ENCODE measurements at places on chromosomes 16 and 17.

DNA sequence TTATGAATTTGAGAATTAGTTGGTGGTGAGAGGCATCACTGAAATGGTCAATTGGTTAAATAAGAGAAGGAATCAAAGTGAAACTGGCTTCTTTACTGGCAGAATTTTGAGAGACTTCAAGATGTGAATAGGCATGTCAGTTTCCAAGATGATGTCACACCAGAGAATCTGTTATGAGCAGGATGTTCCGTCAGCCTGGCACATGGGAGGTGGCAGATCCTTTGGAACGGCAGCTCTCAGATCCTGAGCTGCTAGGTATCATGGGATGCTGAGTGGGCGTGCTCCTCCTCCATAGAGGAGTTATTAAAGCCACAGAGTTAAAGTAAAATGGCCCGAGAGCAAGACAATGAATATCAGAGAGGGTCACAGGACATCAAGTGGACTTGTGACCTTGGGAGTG is 444.3 kb upstream of the HSBP1 start:
- DNase-seq: no peak

- DNase-seq: no peak
Observed at GRCh38 chr17:74206332-74206818, 2.9 kb downstream of the RPL38 start.

- DNase-seq: no peak
Observed at GRCh38 chr16:25134166-25134700, 22.7 kb downstream of the LCMT1 start.

- no peak for DNase-seq
Observed at GRCh38 chr16:87531418-87531817, 38.6 kb upstream of the ZCCHC14 start.

DNA sequence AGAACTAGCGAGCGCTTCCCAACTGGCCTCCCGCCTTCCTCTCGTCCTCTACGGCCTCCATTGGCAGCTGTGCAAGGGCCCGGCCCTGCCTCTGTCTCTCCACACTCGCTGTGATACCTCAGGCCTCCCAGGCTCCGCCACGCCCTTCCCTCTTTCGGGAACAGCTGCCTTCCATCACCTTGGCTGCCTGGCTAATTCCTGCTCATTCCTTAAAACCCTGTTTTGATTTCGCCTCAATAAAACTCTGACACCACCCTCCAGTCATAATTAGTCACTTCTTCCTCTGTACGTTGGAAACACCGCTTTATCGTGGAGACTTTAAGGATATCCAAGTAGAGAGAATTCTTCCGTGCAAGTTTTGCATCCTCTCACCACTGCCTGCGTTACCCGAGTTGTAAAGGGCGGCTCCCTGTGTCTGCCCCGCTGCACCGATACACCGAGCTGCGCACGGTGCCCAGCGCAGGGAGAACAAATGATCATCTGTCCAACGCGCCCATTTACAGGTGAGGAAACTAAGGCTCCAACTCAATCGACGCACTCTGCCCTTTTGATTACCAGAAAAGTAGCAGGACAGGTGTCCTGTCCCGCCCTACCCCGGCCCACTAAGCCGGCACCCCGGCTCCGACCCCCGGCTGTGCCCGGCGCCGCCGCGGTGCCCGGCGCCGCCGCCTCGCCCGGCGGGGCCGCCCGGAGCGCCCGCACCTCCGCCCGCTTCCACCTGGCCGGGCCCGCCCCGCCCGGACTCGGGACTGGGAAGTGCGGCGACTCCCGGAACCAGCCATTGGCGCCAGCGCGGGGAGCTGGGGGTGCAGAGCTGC is 139.7 kb downstream of the SEC14L1 start:
- no peak for DNase-seq

DNA sequence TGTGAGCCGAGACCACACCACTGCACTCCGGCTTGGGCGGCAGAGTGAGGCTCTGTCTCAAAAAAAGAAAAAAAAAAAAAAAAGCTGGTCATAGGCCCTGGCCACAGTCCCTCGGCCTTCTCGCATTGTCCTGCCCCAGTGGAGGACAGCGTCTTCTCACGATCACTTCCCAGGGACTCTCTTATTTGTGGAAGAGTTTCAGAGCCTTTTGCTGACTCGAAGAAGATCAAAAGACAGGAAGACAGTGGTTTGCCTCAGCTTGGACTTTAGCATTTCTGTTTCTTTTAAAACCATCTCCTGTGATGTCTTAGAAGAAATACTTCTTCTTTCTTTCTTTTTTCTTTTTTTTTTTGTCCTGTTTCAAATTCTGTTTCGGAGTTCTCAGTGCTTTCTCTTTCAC is 210.0 kb downstream of the FTO start:
- DNase-seq: no peak

DNA sequence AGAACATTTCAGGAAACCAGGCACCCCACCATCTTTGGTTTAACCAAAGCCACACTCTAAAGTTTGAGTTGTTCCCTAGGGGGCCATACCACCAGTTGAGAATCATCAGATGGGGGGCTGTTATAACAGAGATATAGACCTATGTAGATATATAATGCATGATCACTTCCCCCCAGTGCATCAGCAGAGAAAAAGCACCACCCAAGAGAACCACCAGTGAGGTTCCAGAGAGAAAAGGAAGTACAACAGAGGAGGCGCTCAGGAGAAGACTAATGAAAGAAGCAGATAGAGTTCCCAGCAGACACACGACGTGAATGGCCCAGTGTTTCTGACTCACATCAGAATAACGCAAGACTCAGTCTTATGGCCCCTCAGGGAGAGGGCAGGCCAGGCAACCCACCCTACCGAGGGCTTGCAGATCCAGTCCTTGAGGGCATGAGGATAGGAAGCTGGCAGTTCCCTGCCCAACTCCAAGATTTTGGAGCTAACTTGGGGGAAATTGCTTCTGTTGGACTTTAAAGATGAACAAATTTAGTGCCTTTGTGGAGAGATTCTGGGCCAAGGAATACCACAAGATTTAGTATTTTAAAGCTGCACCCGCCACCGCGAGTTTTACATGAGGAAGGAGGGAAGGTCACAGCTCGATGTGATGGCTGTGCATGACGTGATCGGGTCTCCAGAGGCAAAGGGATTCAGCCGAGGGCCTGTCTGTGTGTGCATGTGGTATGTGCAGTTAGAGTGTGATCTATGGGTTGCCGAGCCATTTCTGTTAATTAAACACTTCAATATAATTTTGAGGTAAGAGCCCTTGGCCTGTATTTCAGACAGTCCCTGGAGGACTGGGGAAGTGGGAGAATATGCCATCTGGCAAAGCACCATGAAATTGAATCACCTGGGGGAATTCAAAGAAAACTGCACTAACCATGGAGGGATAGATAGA is 53.1 kb downstream of the AIPL1 start:
- DNase-seq: no peak

GRCh38 chr16:49530427-49530970 is 156.9 kb downstream of the C16orf78 start:
- DNase-seq: no peak

DNA sequence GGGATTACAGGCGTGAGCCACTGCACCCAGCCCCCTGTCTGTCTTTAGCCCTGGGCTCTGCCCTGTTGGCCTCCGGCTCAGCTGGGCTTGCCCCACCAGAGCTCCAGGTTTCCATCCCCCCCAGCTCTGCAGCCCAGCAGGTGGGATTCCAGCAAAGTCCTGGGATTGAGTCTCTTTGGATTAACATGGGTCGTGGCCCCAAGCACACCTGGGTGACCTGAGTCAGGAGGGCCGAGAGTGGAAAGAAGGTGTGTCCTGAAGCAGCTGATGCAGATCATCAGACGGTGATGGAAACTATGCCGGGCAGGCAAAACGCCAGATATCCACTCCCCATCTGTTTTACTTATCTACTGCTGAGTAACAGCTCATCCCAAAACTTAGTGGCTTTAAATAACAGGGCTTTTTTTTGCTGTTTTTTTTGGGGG is 72.5 kb downstream of the KNOP1 start:
- no peak for DNase-seq

- no peak for DNase-seq
Observed at GRCh38 chr17:9725575-9725974, 65.8 kb downstream of the DHRS7C start.

DNA sequence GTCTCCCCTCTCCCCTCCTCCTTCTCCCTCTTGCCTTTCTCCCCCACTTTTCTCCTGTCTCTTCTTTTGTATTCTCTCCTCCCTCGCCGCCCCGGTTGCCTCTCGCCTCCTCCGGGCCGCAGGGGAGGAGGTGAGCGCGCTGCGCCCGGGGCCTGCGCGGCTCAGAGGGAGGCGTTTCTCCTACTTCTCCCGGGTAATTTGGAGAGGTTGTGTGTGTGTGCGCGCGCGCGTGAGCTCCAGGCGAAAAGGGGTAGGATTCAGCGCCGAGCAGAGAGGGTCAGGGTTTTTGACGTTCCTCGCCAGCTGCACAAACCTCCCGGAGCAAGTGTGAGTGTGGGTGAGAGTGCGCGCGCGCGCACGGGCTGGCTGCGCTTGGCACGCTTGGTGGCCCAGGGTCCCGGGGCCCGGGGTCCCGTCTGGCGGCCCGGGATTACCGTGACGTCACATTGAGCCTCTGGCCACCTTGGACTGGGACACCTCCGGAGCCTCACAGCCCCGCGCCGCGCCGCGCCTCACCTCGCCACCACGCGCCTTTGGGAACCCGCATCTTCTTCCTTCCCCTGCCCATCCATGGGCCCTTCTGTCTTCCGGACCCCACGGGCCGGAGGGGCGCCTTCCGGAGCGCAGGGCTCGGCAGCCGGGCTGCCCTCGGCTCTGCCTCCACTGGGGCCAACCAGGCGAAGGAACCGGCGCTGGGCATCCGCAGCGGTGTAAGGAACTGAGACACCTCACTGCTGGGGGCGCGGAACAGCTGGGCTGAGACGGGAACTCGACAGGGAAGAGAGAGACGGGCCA is 479 bp downstream of the IRX6 start:
- DNase-seq: no peak

DNA sequence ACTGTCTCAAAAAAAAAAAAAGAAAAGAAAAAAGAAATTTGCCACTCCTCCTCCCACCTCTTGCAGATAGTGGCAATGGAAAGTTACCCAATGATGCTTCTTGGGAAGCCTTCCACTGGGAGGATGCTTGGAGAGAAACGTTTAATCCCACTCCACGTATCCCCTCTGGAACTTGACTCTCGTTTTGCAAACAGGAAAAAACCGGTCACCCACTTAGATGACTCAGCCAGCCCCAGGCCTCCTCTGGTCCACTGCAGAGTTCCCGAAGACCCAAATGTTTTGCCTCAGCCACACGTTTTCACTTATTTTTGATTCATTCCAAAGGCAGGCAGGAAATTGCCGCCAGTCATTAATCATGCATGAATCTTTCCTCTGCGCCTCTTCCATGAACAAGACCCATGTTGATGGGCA is 9.3 kb upstream of the TNFRSF17 start:
- no peak for DNase-seq
